ENCODE measurements at places on chromosomes 3 and 15.

DNA sequence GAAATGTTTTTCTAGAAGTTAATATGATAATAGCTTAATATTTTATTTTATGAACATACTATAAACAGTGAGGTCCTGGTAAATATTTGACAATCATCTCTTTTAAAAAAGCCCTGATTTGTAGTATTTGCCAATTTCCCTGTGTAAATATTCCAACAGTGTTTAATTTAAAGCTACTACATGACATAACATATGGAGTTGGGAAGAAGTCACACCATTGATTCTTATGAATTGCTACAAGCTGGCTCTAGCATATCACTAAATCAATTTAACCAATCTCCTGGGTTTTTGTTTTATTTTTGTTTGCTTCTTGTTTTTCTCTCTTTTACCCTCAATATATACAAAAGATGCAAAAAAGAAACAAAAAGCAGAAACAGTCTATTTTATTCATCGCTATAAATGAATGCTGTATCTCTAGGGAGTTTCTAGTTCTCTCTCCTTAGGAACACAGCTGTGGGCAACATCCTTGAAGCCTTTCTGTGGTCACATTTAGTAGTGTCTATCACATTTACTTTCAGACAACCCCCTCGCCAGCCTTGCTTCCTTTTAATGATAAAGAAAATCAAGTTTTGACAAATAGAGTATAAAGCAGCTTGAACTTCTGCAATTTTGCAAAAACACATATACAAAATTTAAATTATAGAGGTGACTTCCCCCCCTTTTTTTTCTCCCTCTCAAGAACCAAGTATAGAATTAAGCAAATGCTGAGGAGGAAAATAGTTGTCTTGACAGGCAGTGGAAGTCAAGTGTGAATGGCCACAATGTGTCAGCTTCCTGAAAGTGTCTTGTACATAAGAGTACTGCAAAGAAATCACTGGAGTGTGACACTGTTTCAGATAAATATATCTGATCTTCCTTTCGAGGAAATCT lies 21.4 kb downstream of the CCR1 start:
- DNase-seq: no peak

DNA sequence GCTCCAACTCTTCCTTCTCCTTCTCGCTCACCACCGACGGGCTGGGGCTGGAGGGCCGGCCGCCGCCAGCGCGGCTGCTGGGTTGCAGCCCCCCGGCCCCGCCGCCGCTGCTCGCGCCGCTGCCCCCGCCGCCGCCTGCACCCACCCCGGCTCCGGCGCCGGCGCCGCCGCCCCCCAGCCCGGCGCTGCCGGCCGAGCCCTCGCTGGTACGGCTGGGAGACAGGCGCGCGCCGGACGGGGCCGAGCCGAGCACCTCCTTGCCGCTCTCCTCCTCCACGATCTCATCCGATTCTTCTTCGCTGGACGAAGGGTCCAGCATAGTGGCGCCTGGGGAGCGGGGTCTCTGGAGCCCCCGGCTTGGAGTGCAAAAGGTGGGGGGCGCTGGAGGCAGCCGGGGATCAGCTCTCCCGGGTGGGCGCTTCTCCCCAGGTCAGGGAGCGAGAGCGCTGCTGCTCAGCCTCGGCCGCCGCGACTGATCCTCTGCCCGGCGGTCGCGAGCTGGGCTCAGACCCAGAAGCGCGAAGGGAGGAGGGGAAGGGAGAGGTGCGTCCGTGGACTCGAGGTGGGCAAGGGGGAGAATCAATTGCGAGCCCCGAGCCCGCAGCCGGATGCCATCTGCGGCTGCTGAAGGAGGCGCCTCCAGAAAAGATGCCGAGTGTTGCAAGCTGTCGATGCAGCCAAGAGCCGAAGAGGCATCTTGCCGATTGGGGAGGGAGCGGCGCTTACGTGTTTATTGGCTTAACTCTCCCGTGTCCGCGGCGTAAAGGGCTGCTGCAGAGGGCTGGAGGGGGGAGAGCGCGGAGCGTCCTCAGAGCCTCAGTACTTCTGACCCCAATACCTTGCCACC lies at the start of gene CADPS:
TSS of gene CADPS (minus strand) at position 706 of the 847 bp plus-strand sequence. CDS start at position 319, 387 bp downstream.
- peak; percentile 61 for DNase-seq

GRCh38 chr15:60917461-60918145 lies 311.5 kb downstream of the RORA start:
- DNase-seq: no peak

DNA sequence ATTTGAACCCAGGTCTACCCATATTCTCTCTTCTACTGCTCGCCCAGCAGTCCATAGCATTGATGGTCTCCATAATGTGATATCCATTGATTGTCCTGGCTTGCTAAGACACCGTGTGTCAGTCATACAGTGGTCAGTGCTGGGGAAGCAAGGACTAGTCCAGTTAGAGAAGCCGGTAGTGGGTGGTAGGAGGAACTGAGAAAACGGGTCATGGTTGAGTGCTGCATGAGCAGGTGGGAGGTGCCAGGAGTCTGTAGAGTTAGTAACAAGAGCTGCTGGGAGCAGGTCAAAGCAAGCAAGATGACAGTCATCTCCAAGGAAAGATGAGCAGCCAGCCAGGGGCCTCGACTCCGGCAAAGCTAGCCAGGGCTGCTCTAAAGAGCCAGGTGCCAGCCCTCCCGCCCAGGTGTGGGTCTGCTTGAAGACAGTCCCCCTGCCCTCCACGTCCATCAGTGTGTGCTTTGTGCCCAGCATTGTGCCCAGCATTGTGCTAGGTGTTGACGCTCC lies 29.5 kb upstream of the USP3 start:
- no peak for DNase-seq

DNA sequence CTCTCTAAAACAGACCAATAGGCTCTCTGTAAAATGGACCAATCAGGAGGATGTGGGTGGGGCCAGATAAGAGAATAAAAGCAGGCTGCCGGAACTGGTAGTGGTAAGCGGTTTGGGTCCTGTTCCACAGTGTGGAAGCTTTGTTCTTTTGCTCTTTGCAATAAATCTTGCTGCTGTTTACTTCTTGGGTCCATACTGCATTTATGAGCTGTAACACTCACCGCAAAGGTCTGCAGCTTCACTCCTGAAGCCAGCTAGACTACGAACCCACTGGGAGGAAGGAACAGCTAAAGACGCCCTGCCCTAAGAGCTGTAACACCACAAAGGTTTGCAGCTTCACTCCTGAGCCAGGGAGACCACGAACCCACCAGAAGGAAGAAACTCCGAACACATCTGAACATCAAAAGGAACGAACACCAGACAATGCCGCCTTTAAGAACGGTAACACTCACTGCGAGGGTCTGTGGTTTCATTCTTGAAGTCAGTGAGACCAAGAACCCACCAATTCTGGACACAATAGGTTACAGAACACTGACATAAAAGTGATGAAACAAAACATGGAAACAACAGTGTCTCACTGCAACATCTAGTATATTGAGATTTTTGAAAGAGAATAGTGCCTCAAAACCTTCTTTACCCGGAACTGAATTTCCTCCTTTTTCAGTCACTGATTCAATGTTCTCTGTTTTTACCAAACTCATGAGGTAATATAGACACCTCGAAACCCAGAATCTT lies 28.8 kb upstream of the PLSCR2 start:
- no peak for DNase-seq

DNA sequence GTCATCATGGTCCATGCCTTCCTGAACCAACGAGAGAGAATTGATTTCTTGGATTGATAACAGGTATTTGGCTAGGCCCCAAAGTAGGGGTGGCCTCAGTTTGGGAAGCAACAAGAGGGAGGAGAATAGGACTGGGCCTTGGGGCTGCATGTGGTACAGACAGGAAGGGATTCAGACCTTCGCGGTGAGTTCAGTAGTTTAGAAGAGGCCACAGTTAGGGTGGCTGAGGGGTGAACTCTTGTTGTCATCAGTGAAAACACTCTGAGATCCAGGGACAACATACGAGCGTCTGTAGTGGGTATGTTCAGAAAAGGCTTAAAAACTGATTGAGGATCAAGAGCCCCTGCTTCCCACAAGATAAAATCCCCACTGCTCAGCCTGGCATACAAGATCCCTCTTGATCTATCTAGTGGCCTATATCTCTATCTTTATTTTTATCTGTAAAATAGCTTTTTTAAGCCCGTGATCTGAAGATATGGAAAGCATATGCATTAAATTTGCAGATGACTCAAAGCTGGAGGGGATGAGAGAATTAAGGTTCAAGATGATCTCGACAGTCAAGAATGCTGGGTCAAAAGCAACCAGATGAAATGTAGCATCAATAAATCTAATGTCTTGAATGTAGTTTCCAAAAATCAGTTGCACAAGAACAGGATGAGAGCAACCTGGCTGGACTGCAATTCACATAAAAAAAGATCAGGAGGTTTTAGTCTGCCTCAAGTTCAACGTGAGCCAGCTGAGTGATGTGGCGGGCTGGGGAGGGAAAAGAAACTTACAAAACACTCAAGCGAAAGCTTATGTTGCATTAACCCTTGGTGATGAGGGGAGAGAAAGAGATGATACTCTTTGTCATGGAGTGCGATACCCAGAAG lies 221.1 kb upstream of the TLE3 start:
- no peak for DNase-seq

GRCh38 chr3:15875016-15875689 lies 77.4 kb upstream of the ANKRD28 start:
- DNase-seq: no peak

DNA sequence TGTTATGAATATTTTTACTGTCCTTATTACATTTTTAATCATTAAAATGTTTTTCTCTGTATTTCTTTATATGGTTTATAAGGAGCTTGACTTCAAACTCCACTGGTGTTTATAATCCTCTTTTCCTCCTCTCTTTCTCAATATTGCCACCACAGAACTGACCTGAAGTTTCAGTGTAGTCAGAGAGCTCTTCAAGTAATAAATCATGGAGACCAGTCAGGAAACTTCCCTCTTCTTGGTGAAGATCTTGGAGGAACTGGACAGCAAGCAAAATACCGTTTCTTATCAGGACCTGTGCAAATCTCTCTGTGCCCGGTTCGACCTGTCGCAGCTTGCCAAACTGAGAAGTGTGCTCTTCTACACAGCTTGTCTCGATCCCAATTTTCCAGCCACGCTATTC lies 23.8 kb downstream of the MINAR1 start:
- DNase-seq: no peak

DNA sequence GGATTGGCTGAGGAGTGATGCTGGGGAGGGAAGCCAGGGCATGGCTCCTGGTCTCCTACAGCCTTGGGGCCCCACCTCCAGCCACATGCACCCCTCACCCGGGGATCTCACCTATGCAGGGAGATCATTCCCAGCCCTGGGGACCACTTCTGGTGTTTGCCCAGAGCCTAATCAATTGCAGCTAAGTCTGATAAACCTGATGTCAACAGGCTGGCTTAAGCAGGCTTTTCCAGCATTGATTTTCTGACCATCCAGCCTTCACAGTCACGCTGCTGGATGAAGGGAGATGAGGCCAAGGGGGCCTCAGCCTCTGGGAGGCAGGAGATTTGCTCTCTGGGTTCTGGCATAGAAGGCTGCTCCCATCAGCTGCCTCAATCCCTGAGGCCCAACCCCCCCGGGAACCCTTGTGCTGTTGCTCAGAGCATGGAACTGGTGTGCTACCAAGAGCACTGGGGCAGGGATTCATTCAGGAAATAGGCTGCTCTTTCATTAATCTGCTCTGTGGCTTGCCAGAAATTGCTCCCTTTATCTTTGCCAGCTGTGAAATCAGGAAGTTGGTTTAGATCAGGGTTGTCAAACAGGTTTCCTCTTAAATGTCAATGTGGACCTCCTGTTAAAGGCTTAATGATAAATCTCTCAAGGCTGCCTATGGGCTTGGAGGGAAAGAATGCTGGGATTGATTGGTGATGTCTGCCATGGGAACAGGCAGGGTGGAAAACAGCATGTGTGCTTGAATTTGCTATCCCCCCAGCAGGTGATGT lies 19.0 kb downstream of the FAM3D start:
- no peak for DNase-seq

GRCh38 chr3:197031315-197032285 lies 2.0 kb upstream of the MELTF start:
- DNase-seq: no peak

- no peak for DNase-seq
Measured at GRCh38 chr3:31629054-31629453, 96.3 kb downstream of the STT3B start.

- no peak for DNase-seq
Measured at GRCh38 chr3:136919799-136920580, 37.8 kb upstream of the IL20RB start.

- DNase-seq: no peak
Measured at GRCh38 chr3:170517242-170517945, 68.5 kb downstream of the SLC7A14 start.

DNA sequence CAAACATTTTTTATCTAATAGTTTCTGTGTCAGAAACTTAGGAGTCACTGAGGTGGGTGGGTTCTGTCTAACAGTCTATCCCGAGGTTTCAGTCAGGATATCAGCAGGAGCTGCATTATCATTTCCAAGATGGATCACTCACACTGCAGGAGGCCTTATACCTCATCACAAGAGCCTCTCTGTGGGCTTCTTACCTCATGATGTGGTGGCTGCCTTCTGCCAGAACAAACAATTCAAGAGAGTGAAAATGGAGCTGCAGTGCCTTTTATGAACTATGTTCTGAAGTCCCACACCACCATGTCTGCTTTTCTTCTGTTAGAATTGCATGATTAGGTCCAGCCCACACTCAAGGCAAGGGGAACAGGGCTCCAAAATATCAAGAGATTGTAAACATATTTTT lies 27.9 kb downstream of the RFX7 start:
- DNase-seq: no peak
